ENCODE measurements at places on chromosomes 16 and 17.

DNA sequence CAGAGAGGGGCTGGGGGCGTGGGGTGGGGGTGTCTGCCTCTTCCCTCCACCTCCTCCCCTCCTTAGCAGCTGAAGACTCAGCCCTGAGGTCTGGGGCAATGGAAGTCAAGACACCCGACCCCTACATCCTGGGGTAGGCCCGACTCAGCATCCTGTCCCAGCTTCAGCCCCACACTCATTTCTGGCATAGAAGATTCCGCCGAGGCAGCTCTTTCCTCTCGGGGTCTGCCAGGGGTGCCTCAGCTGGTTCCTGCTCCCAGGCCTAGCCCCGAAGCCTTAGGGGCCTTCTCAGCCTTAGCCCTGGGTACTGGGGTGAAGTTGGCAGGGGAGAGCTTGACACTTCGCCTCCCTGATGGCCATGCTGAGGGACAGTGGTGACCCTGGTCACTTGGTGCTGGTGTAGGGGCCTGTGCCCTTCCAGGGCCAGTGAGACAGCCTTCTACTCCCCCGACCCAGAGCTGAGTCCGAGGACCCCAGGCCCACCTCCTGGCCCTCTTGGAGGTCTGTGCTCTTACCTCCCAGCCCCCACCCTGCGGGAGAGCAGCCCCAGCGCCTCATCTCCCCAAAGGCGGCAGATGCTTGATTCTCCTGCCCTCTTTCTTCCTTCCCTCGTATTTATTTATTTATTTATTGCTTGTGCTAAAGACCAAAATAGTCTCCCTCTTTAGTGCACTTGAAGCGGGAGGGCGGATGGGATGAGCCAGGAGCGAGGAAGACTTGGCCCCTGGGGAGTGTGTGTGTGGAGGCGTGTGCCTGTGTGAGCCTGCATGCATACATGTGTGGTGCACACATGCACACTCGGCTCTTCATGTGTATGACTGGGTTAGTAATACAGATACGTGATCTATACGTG is 42.5 kb downstream of the KCNJ12 start:
- DNase-seq = no peak

- no peak for DNase-seq
Observed at GRCh38 chr17:20967776-20968175, 75.0 kb downstream of the USP22 start.

DNA sequence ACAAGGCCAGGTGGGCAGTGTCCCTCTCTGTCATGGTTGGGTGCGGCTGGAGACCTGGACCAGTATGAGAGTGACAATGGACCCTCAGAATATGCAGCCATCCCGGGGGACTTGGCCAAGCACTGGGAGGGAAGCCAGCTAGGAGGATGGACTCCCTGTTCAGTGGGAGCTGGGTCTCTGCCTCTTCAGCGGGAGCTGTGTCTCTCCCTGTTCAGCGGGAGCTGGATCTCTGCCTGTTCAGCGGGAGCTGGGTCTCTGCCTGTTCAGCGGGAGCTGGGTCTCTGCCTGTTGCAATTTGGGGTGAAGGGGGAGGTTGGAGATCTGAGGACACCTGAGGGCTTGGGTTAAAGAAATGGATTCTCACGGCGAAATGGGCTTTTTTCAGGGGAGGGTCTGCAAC is 3.8 kb upstream of the PRSS33 start:
- no peak for DNase-seq

DNA sequence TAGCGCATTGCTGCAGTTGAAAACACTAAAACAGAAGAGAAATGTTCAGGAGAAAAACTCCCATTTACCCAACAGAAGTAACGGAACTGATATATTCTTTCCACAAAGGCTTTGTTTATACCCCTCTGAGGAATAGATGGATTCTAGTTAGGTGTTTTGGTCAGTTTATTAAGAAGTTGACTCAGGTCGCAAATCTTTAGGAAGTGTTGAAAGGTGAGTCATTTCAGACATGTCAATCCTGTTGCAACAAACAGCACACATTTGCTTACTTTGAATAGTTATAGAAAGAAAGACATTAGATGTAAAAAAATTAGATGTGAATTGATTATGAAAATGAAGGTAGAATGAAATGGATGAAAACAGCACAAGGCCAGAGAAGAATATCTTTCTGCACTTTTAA is 941.0 kb downstream of the KCNJ2 start:
- no peak for DNase-seq

DNA sequence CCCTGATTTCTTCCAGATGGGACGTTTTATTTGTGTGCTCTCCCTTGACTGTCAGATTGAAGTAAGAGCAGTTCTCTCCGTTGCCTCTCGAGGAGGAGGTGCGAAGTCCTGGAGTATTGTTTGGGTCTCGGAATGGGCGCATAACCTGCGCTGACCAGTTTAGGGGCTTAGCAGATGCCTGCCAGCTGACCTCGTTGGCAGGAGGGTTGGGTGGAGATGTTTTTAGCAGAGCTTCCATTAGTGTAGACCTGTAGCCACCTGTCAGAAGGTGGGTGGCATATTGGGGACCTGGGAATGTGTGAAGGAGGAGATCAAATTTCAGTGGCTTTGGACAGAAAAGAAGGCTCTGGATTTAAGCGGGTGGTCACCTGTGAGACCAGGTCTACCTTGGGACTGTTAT is 3.6 kb downstream of the RASD1 start:
- no peak for DNase-seq

DNA sequence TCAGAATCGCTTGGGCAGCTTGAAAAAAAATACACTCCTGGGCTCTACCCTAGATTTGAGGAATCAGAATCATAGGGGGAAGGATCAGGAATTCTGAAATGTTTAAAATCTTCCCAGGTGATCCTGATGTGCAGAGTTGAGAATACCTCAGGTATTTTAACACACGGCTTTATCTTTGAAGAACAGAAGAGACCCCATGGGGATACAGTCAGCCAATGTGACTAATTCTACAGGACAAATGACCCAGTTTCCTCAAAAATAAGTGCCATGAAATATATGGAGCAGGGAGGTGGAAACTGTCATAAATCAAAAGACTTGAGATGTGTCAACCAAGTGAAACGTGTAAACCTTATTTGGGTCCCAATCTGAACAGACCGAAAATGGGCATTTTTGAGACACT is 52.7 kb downstream of the CCDC42 start:
- no peak for DNase-seq

- DNase-seq = no peak
Observed at GRCh38 chr17:1992541-1992940, 32.6 kb downstream of the RTN4RL1 start.

- no peak for DNase-seq
Observed at GRCh38 chr16:67537270-67537635, 8.6 kb downstream of the RIPOR1 start.

- DNase-seq = no peak
Observed at GRCh38 chr17:36732351-36732750, 131.0 kb downstream of the MRM1 start.

- no peak for DNase-seq
Observed at GRCh38 chr17:74466828-74467184, 372 bp downstream of the CD300A start.

DNA sequence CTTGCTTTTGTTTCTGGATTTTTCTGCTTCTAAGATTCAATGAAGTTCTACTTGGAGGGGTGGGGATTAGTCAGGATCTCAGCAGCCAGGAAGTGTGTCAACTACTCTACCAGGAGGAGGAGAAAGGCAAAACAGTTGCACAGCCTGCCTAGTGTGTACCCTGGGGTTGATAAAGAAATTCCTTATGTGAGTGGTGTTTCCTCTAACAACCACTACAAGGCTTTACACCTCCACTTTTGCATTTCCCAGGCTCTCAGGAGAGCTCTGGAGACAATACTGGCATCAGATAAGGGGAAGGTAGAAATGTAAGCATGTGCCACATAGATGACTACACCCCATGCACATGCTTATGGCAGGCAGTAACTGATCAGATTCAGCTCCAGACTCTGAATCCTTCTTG is 174.6 kb downstream of the TOX3 start:
- DNase-seq = no peak

GRCh38 chr16:89687092-89687940 is 827 bp downstream of the CDK10 start:
- no peak for DNase-seq

DNA sequence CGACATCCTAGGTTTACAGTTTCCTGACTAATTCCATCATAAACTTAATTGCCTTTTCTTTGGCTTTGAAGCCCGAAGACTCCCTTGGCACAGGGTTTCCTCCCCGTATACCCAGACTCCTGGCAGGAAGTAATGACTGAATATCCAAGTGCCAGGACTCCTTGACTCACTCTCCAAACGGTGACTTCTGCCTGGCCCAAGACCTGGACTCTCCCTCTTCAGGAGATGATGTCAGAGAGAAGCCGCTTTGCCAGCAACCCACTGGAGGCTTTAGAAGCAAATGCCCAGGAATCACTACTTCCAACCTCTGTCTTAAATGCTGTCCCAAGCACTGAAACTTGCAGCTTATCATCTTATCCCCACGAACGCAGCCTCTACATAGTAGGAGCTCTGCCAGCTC is 146.5 kb downstream of the RGS9 start:
- no peak for DNase-seq

- no peak for DNase-seq
Observed at GRCh38 chr16:8861563-8862308, 7.1 kb downstream of the CARHSP1 start.

DNA sequence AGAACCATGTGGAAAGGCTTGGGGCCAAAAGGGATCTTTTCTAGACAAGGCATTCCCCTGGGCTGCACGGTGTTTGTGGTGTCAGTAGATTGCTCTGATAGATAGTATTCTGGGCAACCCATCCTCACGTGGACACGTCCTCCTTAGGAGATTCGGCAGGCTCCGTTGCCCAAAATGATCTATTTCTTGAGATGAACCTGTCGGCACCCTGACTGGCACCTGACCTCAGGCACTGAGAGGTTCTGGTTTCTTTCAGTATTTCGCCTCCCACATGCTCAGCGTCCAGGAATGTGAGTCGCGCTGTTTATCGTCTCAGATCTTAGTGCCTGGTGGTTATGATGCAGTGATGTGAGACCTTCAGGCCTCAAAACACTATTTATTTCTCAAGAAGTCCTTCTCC is 89.7 kb downstream of the MARCHF10 start:
- DNase-seq = no peak

DNA sequence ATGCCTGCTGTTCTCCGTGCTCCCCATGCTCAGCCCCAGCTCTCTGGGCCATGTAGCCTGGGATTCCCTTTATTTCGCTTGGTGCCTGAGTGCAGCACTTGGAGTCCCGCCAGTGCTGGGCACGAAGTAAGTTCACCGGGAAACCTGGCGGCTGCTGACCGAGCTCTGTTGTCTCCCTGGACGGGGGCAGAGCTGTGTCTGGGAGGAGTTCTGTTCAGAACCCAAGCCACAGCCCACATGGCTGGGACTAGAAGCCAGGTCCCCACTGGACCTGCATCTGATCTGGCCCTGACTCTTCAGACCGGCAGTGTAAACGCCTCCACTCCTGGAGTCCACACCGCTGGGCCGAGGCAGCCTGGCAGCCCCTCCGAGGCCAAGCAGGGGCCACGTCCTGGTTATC is 37.5 kb upstream of the CIBAR2 start:
- no peak for DNase-seq

GRCh38 chr16:70679671-70680494 is 6.0 kb downstream of the MTSS2 start:
- no peak for DNase-seq

DNA sequence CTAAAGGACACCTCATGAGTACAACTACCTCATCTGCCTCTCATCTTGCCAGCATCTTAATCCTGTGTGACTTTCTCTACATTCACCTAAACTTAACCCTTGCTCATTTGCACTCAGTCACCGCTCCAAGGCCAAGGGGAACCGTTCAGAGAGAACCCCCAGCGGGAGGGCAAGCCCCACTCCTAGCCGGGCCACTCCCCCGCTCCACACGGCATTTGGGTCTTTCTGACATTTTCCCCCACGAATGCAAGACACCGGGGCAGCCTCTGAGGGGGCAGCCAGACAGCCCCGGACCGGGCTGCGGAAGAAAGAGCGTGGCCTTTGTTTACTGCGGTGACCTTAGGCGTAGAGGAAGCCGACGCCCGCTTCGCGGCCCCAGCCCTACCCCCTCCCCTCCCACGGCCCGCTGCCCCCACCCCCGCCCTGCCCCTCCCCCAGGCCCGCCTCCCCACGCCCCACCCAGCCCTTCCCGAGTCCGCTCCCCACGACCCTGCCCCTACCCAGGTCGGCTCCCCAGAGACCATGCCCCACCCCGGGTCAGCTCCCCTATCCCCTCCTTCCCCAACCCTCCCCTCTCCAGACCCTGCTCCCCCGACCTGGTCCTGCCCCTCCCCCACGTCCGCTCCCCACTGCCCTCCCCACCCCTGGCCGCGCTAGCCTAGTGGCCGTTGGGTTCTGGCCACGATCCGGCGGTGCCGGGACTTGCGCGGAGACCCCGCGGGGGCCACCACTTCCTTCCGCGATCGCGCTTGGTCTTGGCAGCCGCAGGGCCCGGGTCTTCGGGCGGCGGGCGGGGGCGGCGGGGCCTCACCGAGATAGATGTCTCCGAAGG is 789 bp downstream of the CSNK1D start:
- peak; percentile 53 for DNase-seq

GRCh38 chr16:62831235-62831850 is 795.1 kb upstream of the CDH8 start:
- no peak for DNase-seq

GRCh38 chr16:86735727-86736126 is 157.4 kb downstream of the FOXL1 start:
- no peak for DNase-seq

GRCh38 chr17:21289175-21289901 is 4.8 kb downstream of the MAP2K3 start:
- DNase-seq = no peak

GRCh38 chr17:30352240-30352814 is 18.5 kb upstream of the TMIGD1 start:
- no peak for DNase-seq

DNA sequence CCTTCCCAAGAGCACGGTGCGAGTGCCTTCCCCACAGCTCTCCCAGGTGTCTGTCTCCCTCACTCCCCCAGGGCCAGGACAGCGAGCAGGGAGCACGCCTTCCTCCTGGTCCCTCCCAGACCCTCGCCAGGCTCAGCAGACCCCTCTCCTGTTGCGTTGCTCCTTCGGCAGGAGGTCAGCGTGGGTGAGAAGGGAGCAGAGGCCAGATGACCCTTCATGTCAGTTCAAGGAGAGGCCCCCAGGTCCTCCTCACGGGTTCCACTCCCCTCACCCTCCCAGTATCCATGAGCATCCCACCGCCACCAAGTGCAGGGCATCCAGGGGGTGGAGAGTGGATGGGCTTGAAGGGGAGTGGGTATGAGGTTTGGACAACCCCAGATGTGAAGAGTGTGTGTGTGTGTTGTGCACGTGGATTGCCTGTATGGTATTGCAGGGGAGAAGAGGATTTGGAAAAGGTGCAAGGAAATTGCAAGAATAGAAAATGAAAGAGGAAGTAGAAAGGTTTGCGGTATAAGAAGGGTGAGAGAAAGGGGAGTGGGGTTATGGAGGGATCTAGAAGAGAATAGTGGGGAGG is 17.7 kb downstream of the SGCA start:
- no peak for DNase-seq

- no peak for DNase-seq
Observed at GRCh38 chr17:42413464-42414040, 9.5 kb downstream of the CAVIN1 start.
